GM04503 (cell line): ENCODE measurements at places on chromosomes 5 and 9.

GRCh38 chr5:157994906-157995519, 136.1 kb upstream of the CLINT1 start:
- DNase-seq, result no peak

GRCh38 chr9:78572266-78572665, 275.3 kb downstream of the PSAT1 start:
- DNase-seq, result no peak

DNA sequence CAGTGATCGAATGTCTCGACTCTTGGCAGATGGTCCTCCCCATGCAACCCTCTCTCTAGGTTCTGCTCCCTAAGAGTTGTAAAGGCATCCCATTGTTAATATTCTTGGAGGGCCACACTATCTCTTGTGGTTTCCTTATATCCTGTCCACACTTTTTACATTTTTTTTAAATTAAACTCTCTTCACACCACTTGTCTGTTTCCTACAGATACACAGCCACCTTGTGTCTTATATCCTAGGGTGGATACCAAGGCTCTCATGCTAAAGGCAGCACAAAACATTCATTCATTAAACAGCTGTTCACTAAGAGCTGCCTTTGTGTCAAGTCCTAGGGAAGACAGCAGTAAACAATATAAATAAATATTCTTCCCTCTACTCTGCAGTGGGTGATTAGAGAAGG, 60.5 kb upstream of the SHISAL2B start:
- no peak for DNase-seq

DNA sequence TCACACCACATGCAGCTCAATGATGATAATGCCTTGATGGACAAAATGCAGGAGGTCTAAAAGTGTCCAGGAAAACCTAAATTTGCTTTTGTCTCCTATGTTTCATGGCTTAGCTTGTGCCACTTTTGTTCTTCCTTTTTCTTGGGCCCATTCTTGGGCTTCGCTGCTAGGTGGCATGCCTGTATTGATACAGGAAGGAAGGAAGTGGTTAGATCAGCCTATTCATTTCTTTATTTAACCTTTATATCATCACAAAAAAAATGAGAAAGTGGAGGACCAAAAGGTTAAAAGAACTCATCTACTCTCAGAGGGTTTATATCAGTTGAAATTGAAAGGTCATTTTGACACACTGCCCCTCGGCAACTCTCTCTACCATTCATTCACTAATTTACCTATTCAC, 260.2 kb downstream of the ARHGAP26 start:
- no peak for DNase-seq

DNA sequence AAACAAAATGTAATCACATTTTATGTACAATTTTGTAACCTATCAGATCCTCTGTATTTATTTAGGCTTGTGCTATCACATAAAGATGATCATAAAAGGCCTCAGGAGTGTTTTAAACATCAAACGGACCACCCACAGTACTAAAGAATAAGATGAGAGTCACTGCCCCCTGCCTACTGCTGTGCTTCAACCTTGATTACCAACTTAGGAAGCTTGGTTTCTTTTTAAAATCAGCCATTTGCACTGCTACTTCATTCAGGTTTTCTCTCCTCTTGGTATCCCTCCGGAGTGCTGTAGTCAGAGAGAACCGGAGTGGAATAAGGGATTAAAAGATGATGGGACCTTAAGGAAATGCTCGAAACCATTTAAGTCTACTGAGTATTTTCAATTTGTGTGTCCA, 6.9 kb downstream of the C7 start:
- DNase-seq, result no peak
